ENCODE measurements at places on chromosomes 12 and 14. TPM values are rescaled to one million over a fixed set of nuclear protein-coding genes. Genes with fewer than 3 reads are reported as not detected.

GRCh38 chr14:70515811-70516210 is 19.0 kb downstream of the ADAM20 start:
- DNase-seq = no peak
- H3K4me3 ChIP-seq = no peak overlapping the region
- H3K4me1 ChIP-seq = peaks cover 15% of the 10 kb centered on the region
- H3K27me3 ChIP-seq = no peaks in the 10 kb centered on the region
- H3K36me3 ChIP-seq = peaks cover 8% of the 10 kb centered on the region

DNA sequence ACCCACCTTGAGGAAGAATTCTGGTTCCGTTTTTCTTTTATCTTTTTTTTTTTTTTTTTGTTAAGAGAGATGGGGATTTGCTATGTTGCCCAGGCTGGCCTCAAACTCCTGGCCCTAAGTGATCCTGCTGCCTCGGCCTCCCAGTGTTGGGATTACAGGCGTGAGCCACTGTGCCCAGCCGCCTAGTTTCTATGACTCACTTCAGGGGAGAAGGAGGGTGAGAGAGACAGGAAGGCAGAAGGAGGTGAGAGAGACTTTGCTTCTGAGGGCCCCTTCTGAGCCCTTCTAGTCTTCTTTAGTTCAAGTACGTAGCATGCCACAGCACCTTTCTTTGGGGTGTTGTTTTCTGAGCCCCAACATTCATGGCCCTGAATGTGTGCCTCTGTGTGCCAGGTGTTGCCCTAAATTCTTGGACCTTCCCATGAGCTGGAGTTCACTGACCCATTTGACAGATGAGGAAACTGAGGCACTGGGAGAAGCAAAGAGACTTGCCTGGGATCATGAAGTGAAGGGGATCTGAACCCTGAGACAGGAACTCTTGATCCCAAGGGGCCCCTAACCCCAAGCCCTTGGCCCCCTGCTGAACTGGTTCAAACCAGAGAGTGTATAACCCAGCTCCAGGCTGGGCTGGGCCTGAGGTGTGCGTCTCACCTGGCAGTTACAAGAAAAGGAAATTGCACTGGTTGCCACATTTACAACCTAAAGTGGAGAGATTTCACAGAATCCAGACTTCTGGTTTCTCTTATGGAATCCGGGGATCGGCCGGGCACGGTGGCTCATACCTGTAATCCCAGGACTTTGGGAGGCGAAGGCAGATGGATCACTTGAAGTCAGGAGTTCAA is 20.8 kb downstream of the SH2B3 start:
- H3K27ac ChIP-seq = peak overlapping the region; percentile 30
- peaks cover 69% of the 10 kb centered on the region for H3K4me1 ChIP-seq
- peaks cover 3% of the 10 kb centered on the region for H3K36me3 ChIP-seq

DNA sequence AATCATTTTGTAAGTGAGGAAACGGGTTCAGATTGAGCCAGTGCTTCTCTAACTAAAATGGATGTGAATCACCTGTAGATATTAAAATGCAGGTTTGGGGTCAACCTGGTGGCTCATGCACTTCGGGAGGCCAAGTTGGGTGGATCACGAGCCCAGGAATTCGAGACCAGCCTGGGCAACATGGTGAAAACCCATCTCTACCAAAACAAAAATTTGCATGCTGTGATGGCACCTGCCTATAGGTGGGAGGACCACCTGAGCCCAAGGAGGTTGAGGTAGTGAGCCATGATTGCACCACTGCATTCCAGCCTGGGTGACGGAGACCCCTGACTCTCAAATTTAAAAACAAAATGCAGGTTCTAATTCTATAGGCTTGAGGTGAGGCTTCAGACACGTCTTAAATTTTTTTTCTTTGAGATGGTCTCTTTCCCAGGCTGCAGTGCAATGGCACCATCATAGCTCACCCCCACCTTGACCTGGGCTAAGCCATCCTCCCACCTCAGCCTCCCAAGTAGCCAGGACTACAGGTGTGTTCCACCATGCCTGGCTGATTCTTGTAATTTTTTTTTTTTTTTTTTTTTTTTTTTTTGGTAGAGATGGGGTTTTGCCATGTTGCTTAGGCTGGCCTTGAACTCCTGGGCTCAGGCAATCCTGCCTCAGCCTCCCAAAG is 9.0 kb downstream of the TUBA1C start:
- peaks cover 6% of the 10 kb centered on the region for H3K4me1 ChIP-seq
- no peaks in the 10 kb centered on the region for H3K27me3 ChIP-seq
- peaks cover 8% of the 10 kb centered on the region for H3K36me3 ChIP-seq
- no peak for DNase-seq

GRCh38 chr14:23028799-23029198 is 5.9 kb downstream of the PSMB5 start:
- peaks cover 14% of the 10 kb centered on the region for H3K36me3 ChIP-seq
- H3K27me3 ChIP-seq = no peaks in the 10 kb centered on the region
- peak overlapping the region; percentile 16 for H3K4me3 ChIP-seq
- H3K4me1 ChIP-seq = peaks cover 68% of the 10 kb centered on the region

GRCh38 chr12:68674376-68674775 is 12.4 kb upstream of the NUP107 start:
- H3K36me3 ChIP-seq = no peaks in the 10 kb centered on the region
- DNase-seq = no peak
- H3K4me3 ChIP-seq = no peak overlapping the region
- no peaks in the 10 kb centered on the region for H3K27me3 ChIP-seq
- H3K27ac ChIP-seq = peak overlapping the region; percentile 43

DNA sequence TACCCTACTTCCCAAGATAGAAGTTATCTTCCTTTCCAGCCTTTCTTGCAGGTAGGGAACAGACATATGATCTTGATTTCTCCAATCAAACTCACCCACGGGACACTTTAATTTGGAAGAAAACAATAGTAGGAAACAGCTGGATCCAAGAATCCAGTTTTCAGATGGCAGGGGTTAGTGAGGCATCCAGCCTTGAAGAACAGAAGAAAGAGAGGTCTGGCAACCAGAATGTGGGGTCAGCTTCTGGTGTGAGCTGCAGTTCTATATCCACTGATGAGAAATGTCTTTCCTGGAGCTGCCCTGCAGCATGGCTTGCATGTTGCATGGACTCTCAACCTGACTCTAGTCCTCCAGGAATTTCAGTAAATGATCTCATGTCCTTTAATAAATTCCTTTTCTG is 83.8 kb downstream of the TTC8 start:
- H3K4me1 ChIP-seq = no peaks in the 10 kb centered on the region
- DNase-seq = no peak
- no peaks in the 10 kb centered on the region for H3K36me3 ChIP-seq
- H3K4me3 ChIP-seq = no peak overlapping the region
- peaks cover 12% of the 10 kb centered on the region for H3K27me3 ChIP-seq
- no peak overlapping the region for H3K27ac ChIP-seq

DNA sequence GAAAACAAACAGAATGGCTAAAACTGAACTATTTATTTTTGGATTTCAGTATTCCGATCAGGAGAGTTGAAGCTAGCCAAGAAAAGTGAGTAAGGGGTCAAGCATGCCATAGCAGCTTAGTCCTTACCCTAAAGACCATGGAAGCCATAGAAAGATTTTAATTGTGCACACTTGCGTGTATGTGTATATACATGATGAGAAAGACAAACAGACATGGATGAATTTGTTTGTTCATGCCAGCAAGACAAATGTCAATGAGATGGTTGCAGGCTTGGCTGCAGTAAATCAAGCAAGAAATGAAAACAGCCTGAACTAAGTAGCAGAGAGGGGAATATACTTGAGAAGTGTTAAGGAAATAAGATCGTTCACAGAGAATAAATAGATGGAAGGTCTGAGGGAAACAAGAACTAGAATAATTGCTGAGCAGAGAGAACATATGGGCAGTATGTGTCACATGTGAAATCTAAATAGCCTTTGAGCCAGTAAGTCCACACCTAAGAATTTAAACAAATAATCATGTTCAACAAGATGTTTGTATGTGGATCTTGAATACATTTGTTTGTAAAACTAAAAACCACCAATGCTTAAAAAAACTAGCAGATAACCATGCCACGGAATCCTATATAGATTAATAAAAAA is 14.8 kb downstream of the SNW1 start:
- H3K4me3 ChIP-seq = no peak overlapping the region
- H3K4me1 ChIP-seq = peaks cover 11% of the 10 kb centered on the region
- H3K36me3 ChIP-seq = peaks cover 13% of the 10 kb centered on the region

DNA sequence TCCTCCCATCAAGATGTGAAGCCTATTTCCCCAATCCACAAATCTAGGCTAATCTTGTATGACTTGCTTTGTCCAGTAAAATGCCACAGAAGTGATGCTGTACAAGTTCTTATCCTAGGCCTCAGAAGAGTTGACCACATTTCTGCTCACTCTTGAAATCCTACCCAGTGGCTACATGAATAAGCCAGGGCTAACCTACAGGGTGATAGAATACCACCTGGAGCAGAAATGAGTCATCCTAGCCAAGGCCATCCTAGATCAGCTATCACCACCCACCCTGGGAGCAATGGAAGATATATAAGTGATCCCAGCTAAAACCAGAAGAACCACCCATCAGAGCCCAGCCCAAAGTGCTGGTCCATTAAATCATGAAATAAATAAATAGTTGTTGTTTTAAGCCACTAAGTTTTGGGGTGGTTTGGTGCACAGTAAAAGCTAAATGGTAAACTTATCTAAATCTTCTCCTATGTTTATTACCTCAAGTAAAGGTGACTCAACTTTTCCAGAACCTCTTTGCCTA is 105.1 kb downstream of the RPS29 start:
- no peak overlapping the region for H3K27ac ChIP-seq
- H3K36me3 ChIP-seq = no peaks in the 10 kb centered on the region
- peaks cover 7% of the 10 kb centered on the region for H3K4me1 ChIP-seq
- no peak overlapping the region for H3K4me3 ChIP-seq

DNA sequence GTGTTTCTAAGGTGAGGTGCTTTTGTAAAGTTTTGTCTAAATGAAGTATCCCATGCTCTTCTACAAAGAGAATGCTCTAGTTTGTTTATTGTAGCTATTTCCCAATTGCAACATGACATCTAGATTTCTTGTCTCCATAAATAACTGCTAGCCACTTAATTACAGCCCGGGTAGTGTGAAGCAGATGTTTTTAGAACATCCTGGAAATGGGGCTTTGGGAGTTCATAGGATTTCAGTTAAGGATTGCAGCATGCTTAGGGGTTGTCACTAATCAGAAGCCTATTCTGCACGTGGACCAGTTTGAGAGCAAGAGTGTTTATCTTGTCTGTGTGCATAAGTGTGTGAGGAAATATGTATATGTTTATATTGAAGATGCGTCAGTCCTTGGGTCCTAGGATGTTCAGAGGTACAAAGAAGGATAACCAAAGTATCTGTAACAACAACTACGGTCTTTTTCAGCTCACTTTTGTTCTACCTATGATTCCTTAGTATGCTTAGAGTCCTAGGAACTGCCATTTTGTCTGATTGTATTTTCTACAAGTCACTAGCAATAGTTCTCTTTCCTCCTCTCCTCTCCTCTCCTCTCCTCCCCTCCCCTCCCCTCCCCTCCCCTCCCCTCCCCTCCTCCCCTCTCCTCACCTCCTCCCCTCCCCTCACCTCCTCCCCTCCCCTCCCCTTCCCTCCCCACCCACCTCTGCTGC is 135.3 kb downstream of the ACSS3 start:
- H3K4me1 ChIP-seq = no peaks in the 10 kb centered on the region
- DNase-seq = no peak
- no peaks in the 10 kb centered on the region for H3K27me3 ChIP-seq
- H3K36me3 ChIP-seq = no peaks in the 10 kb centered on the region
- H3K4me3 ChIP-seq = no peak overlapping the region

- no peaks in the 10 kb centered on the region for H3K36me3 ChIP-seq
- no peak overlapping the region for H3K27ac ChIP-seq
- peak; percentile 15 for DNase-seq
Observed at GRCh38 chr12:131830914-131831571, 2.9 kb downstream of the MMP17 start.

DNA sequence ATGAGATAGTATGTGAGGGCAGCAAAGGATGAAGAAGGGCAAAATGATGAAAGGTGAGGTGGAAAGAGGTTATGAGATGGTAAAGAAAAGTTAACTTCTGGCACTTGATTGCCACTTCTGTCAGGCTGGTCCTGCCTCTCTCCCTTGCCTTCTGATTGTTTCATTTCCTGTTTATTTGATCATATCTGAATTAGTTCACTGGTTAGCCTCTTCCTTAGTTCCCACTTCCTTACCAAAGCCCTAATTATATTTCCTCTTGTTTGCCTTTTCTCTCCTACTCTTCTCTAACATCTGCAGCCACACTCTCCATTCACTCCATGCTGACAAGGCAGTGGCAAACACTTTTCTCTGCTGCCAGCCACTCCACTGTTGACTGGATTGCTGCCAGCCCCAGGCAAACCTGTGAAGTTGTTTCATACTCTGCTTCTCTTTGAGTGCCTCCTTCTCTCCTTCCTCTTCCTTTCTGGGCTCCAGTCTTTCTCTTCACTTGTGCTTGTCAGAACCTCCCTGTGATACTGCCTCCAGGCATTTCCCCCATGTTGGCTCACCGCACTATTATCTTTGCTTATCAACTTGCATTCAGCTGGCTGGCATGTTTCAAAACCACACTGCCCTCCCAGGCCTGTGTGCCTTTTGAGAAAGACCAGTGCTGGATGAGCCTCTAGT is 8.1 kb downstream of the PNP start:
- peak overlapping the region; percentile 83 for H3K27ac ChIP-seq
- peaks cover 43% of the 10 kb centered on the region for H3K36me3 ChIP-seq
- H3K4me1 ChIP-seq = peaks cover 57% of the 10 kb centered on the region
- DNase-seq = peak; percentile 26

GRCh38 chr12:79250186-79250585 is 385.6 kb downstream of the SYT1 start:
- no peak overlapping the region for H3K27ac ChIP-seq
- no peaks in the 10 kb centered on the region for H3K4me1 ChIP-seq
- no peak overlapping the region for H3K4me3 ChIP-seq

- DNase-seq = no peak
- no peaks in the 10 kb centered on the region for H3K36me3 ChIP-seq
- H3K4me1 ChIP-seq = no peaks in the 10 kb centered on the region
- no peak overlapping the region for H3K27ac ChIP-seq
- H3K27me3 ChIP-seq = no peaks in the 10 kb centered on the region
- no peak overlapping the region for H3K4me3 ChIP-seq
Observed at GRCh38 chr14:90490720-90491050, 93.9 kb downstream of the CALM1 start.

GRCh38 chr12:65821336-65821735 is 2.9 kb upstream of the HMGA2 start:
- no peak overlapping the region for H3K27ac ChIP-seq
- DNase-seq = no peak
- H3K36me3 ChIP-seq = no peaks in the 10 kb centered on the region

- H3K27ac ChIP-seq = no peak overlapping the region
- H3K36me3 ChIP-seq = peaks cover 1% of the 10 kb centered on the region
- no peak for DNase-seq
- H3K4me3 ChIP-seq = no peak overlapping the region
- no peaks in the 10 kb centered on the region for H3K4me1 ChIP-seq
Observed at GRCh38 chr12:126726481-126727217, 1540.3 kb upstream of the TMEM132C start.

CMTM5 gene
- total RNA-seq = 0.30 TPM

PRB2 gene
- not detected for total RNA-seq

MIP gene
- not detected for total RNA-seq

GPRC5D gene
- total RNA-seq = not detected

RPL36AL gene
- total RNA-seq = 225 TPM

TMEM63C gene
- total RNA-seq = 2.1 TPM

SOX5 gene
- 2.5 TPM for total RNA-seq

PLEK2 gene
- total RNA-seq = 1.4 TPM

RAD52 gene
- 18.1 TPM for total RNA-seq
